ENCODE measurements at places on chromosomes 6 and 20.
A peak's percentile ranks its signal among the peaks of the same experiment; 100 is the strongest.

- peak; percentile 77 for DNase-seq
Observed at GRCh38 chr20:45629496-45630100, at the start of gene WFDC10A. WFDC10A (plus strand) TSS chr20:45629739; CDS start chr20:45629814, 75 bp downstream.

- no peak for DNase-seq
Observed at GRCh38 chr6:166592821-166593220, 6.3 kb upstream of the RAMACL start.

DNA sequence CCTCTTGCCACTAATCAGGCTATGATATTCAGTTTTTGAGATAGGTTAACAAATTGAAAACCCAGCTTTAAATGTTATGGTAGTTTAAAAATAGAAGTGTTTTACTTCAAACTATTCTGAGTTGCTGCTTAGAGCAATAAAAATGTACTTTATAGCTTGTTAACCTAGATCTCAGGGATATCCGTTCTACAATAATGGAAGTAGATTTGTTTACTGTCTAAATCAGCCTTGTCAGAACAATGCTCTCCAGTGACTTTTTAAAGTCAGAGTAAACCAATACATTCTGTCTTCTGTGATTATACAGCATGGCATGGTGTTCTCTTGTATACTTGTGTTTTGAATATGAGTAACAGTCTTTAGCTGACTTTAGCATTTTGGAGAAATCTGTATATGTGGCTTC, 161.5 kb downstream of the PACRG start:
- no peak for DNase-seq

GRCh38 chr20:62725596-62726268, 17.1 kb downstream of the NTSR1 start:
- DNase-seq = no peak

DNA sequence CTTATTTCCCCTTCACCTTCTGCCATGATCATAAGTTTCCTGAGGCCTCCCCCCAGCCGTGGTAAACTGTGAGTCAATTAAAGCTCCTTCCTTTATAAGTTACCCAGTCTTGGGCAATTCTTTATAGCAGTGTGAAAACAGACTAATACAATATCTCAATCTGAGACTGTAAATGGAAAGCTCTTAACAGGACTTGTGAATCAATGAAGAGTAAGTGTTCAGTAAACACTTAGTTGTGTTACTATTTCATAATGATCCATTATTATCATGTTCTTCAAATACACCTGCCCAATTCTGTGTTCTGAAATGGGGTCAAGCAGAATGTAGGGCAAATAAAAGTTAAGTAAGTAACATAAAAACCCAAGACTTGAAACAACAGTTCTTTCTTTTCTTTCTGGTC, 266.2 kb downstream of the TENT5A start:
- DNase-seq = no peak

DNA sequence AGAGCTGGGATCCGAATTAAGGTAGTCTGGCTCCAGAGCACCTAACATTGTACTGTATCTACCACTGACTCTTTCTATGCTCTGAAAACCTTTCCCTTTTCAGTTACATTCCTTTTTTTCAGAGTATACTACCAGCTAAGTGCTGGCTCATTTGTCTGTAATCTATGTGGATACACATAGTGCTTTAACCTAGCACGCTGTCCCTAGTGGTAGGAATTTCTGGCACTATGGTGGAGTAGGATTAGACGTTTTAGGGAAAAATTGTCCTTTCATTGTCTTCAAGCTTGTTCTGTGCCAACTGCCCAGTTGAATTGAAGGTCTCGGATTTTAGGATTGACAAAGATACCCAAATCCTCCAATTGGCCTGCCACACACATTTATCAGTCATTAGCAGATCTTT, 259.1 kb upstream of the FERMT1 start:
- peak; percentile 7 for DNase-seq

DNA sequence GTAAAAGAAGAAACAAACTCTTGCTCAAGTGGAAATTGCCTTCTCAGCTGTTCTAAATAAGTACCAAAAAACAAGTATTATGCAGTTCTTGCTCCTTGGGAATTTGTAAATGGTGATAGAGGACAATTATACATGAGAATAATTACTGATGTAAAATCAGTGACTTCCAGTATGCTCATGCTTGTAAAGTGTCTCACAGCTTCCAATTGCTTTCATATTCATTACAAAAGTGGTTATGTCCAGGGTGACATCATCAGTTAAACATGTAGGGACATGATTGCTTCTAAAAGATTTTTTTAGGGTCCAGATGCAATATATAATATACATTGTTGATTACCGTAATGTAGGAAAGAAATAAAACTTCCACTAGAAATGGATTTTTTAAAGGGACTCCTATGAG, 122.8 kb upstream of the B3GAT2 start:
- DNase-seq = peak; percentile 28

- DNase-seq = no peak
Observed at GRCh38 chr20:52994184-52994970, 22.2 kb downstream of the TSHZ2 start.

DNA sequence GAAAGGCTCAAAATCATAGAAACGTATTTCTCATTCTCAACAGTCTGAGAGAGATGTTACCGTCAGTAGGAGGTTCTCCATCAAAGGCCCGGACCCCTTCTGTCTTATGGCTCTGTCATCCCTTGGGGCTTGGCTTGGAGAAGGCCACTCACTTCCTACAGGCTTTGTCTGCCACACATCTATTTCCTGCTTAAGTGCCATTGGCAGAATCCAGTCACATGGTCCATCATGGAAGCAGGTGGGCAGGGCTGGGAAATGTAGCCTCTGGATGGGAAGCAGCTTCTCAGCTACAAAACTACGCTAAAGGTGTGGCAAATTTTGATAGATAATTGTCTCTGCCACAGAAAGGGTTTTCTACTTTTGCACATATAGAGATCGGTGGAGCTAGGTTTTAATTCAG, 12.6 kb upstream of the ZFP64 start:
- peak; percentile 35 for DNase-seq

DNA sequence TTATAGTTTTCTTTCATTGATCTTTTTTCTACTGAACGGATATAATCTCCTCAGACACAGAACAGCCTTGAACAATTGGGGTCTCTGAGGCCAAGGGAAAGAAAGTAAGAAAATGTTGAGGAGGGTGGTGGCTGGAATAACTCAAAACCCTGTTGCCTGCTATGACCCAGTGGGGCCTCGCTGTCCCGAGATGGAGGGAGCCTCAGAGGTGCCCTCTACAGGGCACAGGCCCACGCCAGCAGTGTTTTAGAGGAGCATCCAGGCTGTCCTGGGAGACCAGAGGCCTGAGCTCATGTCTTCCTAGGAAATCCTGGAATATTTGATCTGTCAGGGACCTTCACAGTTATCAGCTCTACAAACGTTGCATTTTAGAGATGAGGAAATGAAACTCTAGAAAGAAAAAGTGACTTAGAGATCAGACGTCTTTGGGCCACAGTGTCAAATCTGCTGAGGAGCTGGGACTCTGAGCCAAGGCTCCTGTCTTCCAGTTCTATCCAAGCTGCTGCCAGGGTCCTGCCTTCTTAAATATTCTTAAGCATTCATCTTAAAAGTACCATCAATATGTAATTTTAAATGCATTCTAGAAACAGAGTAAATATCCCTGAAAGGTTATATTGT, 26.3 kb downstream of the ALDH5A1 start:
- peak; percentile 36 for DNase-seq

- peak; percentile 44 for DNase-seq
Observed at GRCh38 chr6:5936140-5936539, 70.6 kb downstream of the NRN1 start.

DNA sequence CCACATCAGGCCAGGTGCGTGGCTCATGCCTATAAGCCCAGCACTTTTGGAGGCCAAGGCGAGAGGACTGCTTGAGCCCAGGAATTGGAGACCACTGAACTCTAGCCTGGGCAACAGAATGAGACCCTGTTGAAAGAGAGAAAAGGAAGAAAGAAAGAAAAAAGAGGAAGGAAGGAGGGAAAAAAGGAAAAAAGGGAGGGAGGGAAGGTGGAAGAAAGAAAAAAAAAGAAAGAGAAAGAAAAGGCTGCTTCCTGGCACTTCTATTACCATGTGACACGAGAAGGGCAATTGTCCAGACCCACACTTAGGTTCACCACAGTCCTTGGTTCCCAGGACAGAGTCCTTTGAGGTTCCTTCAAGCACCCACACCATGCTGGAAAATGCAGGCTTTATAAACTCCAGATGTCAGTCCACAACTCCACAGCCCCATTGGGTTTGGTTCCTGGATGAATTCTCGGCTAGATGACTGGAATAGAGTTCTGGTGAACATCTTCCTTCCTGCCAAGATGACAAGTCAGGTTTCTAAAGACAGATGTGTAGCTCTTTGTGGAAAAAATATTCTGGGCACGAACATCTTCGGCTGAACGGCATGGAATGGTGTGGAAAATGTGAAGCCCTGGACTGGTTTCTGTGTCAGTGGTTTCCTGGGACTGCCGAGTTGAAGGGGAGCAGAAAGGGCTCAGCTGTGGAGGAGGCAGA, 32.5 kb downstream of the NT5E start:
- DNase-seq = peak; percentile 94

DNA sequence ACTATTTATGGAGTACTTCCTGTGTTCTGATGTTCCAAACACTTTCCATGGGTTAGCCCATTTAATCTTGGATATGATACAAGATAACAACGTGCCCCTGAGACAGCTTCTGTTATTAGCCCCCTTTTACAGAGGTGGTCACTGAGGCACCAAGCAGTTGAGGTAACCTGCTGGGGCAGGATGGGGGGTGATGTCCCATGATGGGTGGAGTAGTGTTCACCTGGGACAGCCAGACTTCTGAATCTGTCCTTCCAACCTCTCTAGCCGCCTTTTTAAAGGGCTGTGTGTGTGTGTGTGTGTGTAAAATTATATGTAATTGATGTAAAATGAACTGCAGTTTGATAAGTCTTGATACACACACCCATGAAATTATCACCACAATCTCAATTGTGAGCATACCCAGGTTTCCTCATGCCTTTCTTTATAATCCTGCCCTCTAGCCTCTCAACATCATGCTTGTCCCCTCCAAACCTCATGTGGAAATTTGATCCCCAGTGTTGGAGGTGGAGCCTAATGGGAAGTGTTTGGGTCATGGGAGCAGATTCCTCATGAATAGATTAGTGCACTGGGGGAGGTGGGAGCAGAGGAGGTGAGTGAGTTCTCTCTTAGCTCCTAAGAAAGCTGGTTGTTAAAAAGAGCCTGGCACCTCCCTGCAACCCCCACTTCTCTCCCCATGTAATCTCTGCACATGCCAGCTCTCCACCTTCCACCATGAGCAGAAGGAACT, 39.2 kb downstream of the PLAGL2 start:
- DNase-seq = peak; percentile 40

- DNase-seq = no peak
Observed at GRCh38 chr6:87925373-87926060, 122.1 kb upstream of the SPACA1 start.

GRCh38 chr20:1621316-1621715, 1.5 kb upstream of the SIRPB1 start:
- peak; percentile 0 for DNase-seq

DNA sequence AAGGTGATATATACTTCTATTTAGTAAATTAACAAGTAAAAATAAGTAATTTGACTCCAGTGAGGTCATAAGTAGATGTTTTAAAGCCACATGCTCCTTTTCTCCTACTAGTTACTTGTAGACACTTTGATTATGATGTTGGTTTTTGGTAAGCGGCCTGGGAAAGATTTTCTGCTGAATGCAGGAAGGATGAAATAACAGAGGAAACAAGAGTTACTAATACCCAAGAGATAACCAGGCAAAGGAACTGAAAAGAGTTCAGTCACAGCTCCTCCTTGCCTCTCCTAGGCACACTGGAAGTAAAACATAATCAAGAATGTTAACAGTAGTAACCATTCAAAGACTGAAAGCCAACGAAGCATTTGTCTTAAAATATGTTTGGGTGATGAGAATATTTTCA, 203.3 kb downstream of the RNGTT start:
- no peak for DNase-seq

DNA sequence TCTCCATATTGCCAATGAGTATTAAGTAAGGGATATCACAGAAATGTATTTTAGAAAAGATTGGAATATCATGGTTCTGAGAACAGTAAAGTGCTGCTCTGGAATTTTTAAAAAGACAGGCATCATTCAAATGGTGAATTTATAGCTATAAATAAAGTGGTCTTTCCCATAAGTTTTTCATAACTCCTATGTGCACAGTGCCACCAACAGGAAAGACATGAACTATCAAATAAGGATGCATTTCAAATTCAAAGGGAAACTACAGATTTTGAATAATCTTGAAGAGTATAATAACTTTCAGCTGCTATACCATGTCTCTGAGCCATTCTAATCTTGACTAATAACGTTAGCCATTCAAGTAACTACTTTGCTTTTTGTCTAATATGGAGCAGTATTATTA, 456.8 kb upstream of the GJE1 start:
- peak; percentile 21 for DNase-seq

GRCh38 chr6:5261545-5262109, 314 bp downstream of the FARS2 start:
- DNase-seq = peak; percentile 3

- DNase-seq = peak; percentile 84
Observed at GRCh38 chr6:44042989-44043478, 84.2 kb downstream of the MRPL14 start.

- no peak for DNase-seq
Observed at GRCh38 chr6:16793828-16794412, 32.7 kb upstream of the ATXN1 start.

DNA sequence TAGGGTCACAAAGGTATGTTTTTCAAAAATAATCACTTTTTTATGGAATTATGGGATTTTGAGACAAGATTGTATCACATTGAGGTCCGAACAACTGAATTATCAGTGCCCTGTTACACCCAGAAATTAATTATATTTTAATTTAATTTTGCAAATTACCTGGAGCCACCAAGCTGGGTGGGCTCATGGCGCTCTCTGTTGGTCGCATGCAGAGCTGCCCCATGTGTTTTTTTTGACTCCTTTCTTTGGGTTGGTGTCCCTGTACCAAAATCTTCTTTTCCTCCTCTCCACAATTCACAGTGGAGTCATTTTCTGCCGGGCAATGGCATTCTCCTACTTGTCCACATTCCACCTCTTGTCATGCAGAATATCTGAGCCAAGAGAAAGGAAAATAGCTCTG, 38.9 kb upstream of the FRMD1 start:
- no peak for DNase-seq

- DNase-seq = no peak
Observed at GRCh38 chr6:93088621-93089501, 330.5 kb downstream of the EPHA7 start.

GRCh38 chr20:46701986-46702385, 7.5 kb upstream of the SLC2A10 start:
- DNase-seq = no peak

DNA sequence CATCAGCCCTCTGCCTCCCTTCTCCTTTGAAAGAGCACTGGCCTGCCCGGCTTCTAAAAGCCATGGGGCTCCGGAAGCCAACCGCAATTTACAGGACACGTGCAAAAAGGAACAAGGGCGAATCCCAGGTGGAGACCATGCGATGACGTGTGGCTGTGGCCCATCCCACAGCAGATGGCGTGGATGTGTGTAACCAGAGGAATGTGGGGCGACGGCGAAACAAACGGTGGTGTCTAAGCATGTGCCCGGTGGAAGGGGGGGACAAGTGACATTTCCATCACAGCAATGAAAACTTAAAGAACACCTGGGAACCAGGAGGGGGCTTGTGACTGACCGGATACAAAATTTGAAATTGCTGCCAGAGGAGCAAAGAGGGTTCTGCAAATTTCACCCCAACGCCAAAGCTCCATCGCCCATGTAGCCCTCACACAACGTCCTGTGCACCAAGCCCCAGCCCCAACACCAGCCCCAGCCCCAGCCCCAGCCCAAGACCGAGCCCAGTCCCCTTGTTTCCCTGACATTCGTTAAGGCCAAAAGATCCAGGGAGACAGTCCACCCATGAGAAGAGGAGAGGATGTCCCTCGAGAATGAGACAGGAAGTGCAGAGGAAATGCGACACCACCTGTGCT, 159.7 kb upstream of the ZNF337 start:
- no peak for DNase-seq

GRCh38 chr6:96522465-96523009, 931 bp downstream of the UFL1 start:
- DNase-seq = peak; percentile 27

All from RPMI7951 (cell line).